ENCODE measurements at places on chromosomes 6 and 20. TPM values are rescaled to one million over a fixed set of nuclear protein-coding genes. Genes with fewer than 3 reads are reported as not detected.

CDKAL1 gene
- total RNA-seq: 14.5 TPM

HMGCLL1 gene
- total RNA-seq: not detected

PPIL6 gene
- 2.2 TPM for total RNA-seq

ZSCAN12 gene
- 3.2 TPM for total RNA-seq

ABHD12 gene
- total RNA-seq: 90.9 TPM

TFAP2A gene
- 83.9 TPM for total RNA-seq

PRELID3B gene
- 131 TPM for total RNA-seq

C6orf52 gene
- total RNA-seq: 6.5 TPM

PRSS35 gene
- total RNA-seq: 0.10 TPM
